NCI-H1694 (cell line): ENCODE measurements at places on chromosomes 1 and 21.

GRCh38 chr1:109644670-109645069, 11.2 kb upstream of the GSTM4 start:
- no peak for DNase-seq

DNA sequence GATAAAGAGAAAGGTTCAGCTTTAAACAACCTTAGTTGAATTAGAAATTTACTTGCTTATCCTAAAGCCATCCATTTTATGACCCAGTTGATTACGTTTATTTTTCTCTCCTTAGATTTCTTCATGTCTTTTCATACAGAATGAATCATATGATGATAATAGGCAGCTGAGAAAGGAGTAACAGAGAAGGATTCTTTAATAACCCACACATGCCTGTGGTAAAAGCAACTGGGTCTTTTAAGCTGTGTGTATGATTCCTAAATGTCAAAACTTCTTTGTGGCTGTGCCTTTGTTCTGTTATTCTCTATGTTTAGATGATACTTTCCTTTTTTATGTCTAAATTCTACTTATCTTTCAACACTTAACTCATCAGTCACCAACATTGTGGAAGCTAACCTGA, 626.5 kb downstream of the NCAM2 start:
- no peak for DNase-seq

DNA sequence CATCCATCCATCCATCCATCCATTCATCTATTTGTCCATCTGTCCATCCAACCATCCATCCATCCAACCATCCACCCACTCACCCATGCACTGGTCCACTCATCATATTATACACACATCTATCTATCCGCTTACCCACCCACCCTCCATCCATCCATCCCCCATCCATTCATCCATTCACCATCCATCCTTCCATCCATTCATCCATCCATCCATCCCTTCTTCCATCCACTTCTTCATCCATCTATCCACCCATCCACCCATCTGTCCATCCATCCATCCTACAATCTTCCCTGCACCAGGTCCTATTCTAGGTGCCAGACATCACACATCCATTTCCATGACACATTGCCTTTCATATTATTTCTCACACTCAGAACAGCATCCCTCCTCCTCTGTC, 87.1 kb upstream of the ROR1 start:
- DNase-seq: no peak

DNA sequence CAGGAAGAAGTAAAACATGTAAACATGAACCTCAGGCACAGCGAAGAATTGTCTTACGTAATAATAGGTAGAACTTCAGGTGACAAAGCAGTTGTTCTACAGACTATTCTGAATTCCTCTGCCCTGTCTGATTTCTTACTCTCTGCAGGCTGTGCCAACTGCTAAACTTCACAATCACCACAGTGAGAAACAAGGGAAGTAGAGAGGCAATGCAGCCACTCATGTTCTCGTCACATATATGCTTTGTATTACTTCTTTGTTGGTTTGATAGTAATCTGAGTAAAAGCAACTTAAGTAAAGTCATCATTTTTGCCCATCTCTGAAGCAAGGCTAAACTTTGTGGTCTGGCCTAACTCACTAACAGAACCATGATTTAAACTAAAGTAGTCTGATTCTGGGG, 21.9 kb downstream of the PIGK start:
- no peak for DNase-seq

GRCh38 chr1:100775483-100775882, 55.9 kb downstream of the VCAM1 start:
- DNase-seq: no peak

- DNase-seq: no peak
These were observed 70.9 kb upstream of the ETS2 start for GRCh38 chr21:38734646-38735365.

DNA sequence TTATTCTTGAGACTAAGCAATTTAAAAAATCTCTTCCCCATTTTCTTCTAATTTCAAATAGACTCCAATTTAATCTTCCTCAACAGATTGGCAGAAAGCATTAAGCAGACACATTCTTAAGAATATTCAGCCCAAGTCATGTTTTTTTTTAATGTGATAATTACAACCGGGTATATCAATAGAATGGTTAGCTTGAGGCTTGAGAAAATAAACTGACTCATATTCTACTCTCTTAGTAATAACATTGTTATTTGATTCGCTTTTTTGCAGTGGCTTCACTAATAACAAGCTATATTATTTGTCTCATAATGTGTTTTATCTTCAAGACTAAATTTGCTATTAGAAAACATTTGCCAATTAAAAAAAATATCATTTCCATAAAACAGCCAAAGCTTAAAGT, 488.6 kb upstream of the RGS18 start:
- no peak for DNase-seq

DNA sequence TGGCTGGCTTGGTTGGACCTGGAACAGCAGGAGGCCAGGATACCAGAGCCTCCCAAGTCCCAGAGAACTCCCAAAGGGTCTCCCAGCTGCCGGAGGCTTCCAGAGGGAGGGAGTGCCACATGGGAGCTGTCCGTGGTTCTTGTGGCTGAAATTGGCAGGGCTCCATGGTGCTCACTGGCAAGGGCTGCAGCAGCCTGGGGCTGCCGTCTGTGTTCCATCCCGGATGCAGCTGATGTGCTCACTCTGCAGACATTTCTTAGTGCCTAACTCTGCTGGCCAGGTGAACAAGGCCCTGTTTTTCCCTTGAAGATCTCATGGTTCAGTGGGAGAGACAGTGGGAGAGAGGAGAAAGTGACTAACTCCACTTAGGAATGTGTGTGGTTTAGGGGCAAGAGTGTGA, 261.1 kb downstream of the CAMTA1 start:
- DNase-seq: no peak

GRCh38 chr1:200681231-200681630, 11.5 kb upstream of the DDX59 start:
- DNase-seq: no peak

DNA sequence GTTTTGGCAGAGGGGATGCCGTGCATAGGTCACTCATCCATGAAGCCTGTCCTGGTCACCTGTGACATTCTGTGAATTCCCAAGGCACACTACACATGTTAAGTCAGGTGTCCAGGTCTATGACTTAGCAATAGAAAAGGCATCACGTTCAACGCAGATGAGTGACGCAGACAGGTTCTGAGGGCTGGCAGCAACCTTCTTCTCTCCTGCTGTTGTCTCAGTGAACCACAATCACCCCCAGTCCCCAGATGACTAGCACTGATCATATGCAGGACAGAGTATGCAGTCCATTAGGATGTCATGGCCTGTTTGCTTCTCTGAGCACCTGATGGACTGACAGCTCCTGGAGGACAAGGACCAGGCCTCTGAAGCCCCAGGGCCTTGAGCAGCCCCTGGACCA, 157.8 kb upstream of the KAZN start:
- no peak for DNase-seq

- DNase-seq: no peak
These were observed 61.0 kb downstream of the IER5 start for GRCh38 chr1:181149326-181150125.
